ENCODE measurements at places on chromosomes 5 and 9. TPM values are rescaled to one million over a fixed set of nuclear protein-coding genes. Genes with fewer than 3 reads are reported as not detected.

GRCh38 chr9:117987945-117988344 lies 283.7 kb downstream of the TLR4 start:
- no peak overlapping the region for H3K27ac ChIP-seq
- no peak for DNase-seq
- H3K4me1 ChIP-seq: no peaks in the 10 kb centered on the region

DNA sequence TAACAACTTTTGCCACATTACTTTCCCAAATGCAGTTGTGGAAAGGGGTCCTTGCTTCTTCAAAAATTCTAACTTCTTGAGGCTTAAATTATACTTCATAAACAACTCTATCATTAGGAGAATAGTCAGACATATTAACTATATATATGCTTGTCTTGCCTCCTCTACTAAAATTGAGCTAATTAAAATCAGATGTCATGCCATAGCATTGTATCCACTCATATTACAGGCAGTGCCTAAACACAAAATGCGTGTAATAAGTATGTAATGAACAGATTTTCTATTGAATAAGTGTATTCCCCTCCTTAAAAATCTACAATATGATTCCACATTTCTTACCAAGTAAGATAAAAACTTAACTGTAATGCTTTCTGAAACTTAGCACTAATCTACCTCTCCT lies 204.5 kb downstream of the PLK2 start:
- no peak overlapping the region for H3K4me3 ChIP-seq
- H3K27ac ChIP-seq: no peak overlapping the region
- no peaks in the 10 kb centered on the region for H3K27me3 ChIP-seq
- H3K4me1 ChIP-seq: no peaks in the 10 kb centered on the region
- no peak for DNase-seq

SPATA31D1 gene
- total RNA-seq: not detected

- no peak overlapping the region for H3K27ac ChIP-seq
- H3K4me3 ChIP-seq: no peak overlapping the region
- H3K27me3 ChIP-seq: no peaks in the 10 kb centered on the region
- no peak for DNase-seq
- H3K36me3 ChIP-seq: peaks cover 87% of the 10 kb centered on the region
Measured at GRCh38 chr9:133048595-133048994, 13.2 kb upstream of the CEL start.

DNA sequence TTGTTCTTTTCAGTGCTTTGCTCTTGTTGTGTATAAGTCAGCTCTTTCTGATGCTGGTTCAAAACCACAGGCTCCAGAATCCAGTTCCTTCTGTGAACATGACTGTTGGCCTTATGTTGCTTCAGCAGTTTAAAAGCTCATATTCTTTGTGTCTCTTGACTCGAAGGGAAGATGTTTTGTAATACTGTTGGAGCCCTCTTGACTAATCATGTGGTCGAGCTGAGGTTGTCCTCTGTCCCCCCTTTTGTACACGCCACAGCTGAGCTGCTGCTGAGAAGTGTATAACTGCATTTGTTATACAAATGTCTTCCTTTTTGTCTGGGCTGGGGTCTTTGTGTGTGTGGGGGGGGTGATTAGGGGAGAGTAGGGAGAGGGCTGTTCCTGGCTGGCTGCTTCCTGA lies 35.8 kb downstream of the SLC36A1 start:
- H3K4me1 ChIP-seq: no peaks in the 10 kb centered on the region
- no peaks in the 10 kb centered on the region for H3K27me3 ChIP-seq
- peaks cover 19% of the 10 kb centered on the region for H3K36me3 ChIP-seq
- no peak overlapping the region for H3K4me3 ChIP-seq

DNA sequence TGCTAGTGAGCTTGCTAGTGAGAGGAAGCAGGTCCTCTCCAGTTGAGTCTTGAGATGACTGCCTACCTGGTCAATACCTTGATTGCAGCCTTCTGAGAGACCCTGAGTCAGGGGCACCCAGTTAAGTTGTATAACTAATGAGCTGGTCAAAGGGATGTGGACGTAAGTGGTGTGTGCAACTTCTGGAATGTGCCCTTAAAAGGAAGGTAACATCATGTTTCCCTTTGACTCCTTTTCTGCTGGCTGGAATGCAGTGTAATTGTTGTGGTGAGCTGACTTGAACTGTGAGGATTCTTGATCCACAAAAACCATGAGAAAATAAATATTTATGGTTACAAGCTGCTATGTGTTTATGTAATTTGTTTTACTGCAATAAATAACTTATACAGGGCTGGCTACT lies 2.4 kb upstream of the SNX2 start:
- no peaks in the 10 kb centered on the region for H3K27me3 ChIP-seq
- no peaks in the 10 kb centered on the region for H3K36me3 ChIP-seq
- no peak overlapping the region for H3K4me3 ChIP-seq
- DNase-seq: no peak

PCDHGA9 gene
- 6.0 TPM for total RNA-seq

RASGRF2 gene
- total RNA-seq: 13.9 TPM

MLANA gene
- total RNA-seq: not detected

ERCC6L2 gene
- total RNA-seq: 51.3 TPM

DNA sequence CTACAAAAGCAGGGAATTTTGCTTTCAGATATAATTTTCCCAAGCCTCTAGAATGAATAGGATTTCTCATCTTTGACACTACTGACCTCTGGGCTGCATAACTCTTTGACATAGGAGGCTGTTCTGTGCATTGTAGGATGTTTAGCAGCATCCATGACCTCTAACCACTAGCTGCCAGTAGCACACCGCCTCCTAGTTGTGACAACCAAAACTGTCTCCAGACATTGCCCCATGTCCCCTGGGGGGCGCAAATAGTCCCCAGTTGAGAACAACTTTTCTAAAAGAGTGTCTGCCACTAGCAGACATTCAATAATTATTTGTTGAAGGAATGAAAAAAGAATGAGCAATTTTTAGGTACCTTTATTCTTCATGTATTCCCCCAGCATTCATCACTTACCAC lies 51.8 kb downstream of the POU4F3 start:
- no peak for DNase-seq
- H3K36me3 ChIP-seq: no peaks in the 10 kb centered on the region
- no peaks in the 10 kb centered on the region for H3K27me3 ChIP-seq
- H3K27ac ChIP-seq: no peak overlapping the region
- H3K4me3 ChIP-seq: no peak overlapping the region

GRCh38 chr5:95191330-95191729 lies 93.6 kb downstream of the MCTP1 start:
- no peaks in the 10 kb centered on the region for H3K27me3 ChIP-seq
- no peak overlapping the region for H3K4me3 ChIP-seq
- H3K4me1 ChIP-seq: no peaks in the 10 kb centered on the region
- no peaks in the 10 kb centered on the region for H3K36me3 ChIP-seq
- H3K27ac ChIP-seq: no peak overlapping the region
- DNase-seq: no peak

DNA sequence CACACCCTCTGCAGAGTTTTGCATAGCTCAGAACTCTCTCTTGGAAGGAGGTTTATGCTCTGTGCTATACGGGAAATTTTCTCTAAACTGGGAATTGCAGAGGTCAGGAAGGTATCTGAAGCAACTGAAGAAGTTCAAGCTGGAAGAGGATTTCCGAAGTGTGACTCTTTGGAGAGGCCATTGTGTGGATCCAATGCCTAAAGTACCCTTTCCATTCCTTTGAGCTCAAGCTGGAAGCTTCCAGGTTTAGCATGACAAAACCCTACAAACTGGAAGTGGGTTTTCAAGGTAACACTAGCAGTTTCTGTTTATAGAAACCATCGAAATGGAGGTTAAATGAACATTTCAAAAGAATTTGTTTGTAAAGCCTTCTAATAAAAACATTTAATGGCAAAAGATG lies 187.1 kb downstream of the CFAP90 start:
- H3K27me3 ChIP-seq: no peaks in the 10 kb centered on the region
- H3K4me1 ChIP-seq: no peaks in the 10 kb centered on the region
- no peaks in the 10 kb centered on the region for H3K36me3 ChIP-seq
- DNase-seq: no peak
- no peak overlapping the region for H3K4me3 ChIP-seq

CRHBP gene
- 98.5 TPM for total RNA-seq

LCN10 gene
- 7.6 TPM for total RNA-seq

CFAP90 gene
- total RNA-seq: not detected
